ENCODE measurements at places on chromosomes 4 and X.

GRCh38 chr4:13285336-13285735, 198.8 kb downstream of the RAB28 start:
- no peak for DNase-seq

- no peak for DNase-seq
Measured at GRCh38 chr4:152195888-152196287, 340.0 kb downstream of the FBXW7 start.

- DNase-seq: no peak
Measured at GRCh38 chr4:170083541-170083940, 6.2 kb downstream of the AADAT start.

DNA sequence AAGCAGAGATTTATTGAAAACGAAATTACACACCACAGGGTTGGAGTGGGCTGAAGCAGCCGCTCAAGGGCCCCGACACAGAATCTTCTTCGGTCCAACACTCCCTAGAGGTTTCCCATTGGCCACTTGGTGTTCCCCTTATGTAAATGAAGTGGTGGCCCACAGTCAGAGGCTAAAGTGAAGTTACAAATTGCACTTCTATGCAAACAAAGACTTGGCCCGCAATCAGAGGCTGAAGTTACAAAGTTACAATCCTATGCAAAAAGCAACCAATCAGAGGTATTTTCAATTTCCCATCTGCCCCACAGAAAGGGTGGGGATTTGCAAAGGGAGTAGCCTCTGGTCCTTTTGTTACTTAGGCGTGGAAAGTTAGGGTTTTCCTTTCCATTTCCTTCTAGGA, 35.7 kb upstream of the SLC25A43 start:
- no peak for DNase-seq

DNA sequence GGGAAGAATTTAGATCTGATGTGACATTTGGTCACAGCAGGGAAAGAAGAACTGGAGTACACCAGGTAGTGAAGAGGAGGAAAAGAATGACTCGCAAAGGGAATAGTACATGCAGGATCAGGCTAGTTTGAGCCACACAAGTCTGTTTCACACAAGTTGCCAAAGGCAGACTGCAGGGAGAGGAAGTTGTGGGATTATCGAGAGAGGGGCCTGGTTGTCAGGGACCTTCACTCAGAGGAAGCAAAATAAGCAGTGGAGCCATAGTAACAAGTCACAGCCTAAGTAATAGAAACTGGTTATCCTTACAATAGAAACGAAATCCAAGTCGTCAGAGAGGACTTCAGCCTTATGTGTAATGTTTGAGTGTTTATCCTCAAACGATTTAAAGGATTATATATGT, 316.7 kb upstream of the HTR2C start:
- DNase-seq: no peak

DNA sequence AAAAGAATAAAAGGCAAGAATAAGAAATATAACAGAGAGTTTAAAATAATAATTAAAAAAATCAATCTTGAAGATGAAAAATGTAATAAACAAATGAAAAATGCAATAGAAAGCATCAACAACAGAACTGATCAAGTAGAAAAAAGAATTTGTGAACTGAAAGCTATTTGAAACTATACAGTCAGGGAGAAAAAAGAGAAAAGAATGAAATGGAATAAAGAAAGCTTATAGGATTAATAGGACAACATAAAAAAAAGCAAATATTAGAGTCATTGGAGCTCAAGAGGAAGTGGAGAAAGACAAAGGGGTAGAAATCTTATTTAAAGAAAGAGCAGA, 126.8 kb upstream of the RPL34 start:
- no peak for DNase-seq

- DNase-seq: peak; percentile 71
Measured at GRCh38 chr4:121217351-121217750, 53.2 kb upstream of the TNIP3 start.

- DNase-seq: no peak
Measured at GRCh38 chr4:31356839-31357238, 636.7 kb downstream of the PCDH7 start.

DNA sequence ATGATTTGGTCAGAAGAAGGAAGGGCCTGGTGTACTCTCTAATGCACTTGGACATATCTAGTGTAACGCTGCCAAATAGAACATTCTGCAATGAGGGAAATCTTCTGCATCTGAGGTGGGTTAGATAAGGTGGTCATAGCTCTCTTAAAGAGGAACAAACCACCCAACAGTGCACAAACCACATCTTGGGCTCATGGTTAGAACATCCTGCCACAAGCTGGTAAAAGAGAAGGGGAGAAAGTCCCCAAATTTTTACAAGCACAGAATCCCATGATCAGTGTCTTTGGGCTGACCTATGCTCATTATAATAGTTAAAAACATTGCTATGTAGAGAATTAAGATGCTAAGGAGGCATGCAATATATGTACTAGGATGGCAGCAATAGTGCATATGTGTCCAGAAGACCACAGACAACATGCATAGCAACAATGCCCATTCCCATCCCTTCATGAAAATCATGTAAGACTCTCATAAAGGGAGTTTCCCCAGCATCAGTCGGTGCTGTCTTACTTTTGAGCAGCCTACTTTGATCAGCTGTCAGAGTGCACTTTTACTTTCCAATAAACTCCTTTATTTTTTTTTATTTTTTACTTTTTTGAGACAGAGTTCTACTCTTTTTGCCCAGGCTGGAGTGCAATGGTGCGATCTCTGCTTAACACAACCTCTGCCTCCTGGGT, 99.7 kb upstream of the SLC7A11 start:
- no peak for DNase-seq

- DNase-seq: no peak
Measured at GRCh38 chr4:44791831-44792230, 65.5 kb upstream of the GNPDA2 start.

DNA sequence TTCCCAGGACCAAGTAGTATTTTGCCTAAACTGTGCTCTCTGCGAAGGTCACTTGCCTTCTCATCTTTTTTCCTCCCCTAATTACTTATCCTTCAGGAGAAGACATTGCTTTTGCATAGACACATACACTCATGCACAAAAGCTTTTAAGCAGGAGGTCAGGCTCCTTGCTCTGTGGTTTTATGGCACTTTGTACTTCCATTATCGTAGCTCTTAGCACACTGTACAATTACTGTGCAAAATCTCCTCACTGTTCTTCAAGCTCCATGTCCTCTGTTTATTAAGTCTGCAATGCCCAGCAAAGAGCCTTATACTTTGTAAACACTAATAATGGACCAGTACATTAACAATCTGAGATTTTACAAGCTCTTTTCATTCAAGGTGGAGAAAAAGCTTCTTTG, 188.4 kb upstream of the GNPDA2 start:
- no peak for DNase-seq

- peak; percentile 41 for DNase-seq
Measured at GRCh38 chr4:99968330-99968729, 18.3 kb upstream of the H2AZ1 start.

DNA sequence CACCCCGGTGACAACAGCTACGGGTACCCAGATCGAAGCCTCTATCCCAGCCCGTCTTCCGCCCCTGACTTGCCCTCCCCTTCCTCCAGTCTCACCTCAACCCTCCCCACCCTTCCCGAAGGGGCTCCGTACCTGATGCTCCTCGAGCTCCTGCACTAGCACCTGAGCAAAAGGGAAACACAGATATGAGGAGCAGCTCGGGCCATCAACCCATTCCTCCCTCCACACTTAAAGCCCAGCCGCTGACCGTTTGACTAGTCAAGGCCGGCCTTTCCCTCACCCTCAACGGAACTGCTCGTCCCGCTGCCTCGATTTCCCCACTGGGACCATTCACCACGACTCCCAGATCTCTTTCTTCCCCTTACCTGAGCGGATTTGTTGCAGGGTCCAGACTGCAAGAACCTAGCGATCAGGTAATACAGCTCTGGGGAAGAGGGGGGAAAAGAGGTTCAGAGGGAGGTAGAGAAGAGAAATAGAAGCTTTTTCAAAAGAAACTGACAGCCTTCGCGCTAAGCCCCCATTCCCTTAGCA, 731 bp downstream of the BRWD3 start:
- no peak for DNase-seq

GRCh38 chr4:169167957-169168858, 102.5 kb downstream of the SH3RF1 start:
- DNase-seq: no peak

DNA sequence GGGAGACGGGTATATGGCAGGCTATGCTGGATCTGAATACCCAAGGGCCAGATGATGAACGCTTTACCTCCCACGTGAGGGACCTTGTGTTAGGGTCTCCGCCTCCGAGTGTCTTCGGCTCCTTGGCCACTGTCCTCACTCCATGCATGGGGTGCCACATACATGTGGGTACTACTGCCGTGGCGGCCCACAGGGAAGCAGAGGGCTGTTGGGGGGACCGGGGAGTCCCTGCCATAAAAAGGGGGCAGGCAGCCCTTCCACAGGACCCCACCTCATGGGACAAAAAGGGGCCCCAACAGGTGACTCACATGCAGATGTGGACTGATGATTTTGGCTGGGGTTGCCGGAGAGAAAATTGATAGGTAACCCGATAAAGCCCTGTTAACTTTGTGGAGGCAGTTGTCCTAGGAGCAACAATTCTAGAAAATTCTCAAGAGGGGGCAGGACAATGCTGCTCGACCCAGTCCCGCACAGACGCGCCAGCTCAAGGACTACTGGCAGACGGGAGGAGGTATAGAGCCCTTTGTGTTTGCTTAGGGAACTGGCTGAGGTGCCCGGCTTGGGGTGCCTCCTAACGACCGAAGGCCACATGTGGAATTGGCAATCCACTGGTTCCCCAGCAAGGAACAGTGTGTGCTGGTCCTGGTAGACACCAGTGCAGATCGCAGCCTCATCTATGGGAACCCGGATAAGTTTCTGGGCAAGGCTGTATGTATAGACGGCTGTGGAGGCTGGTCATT, 695.7 kb upstream of the AGA start:
- no peak for DNase-seq

DNA sequence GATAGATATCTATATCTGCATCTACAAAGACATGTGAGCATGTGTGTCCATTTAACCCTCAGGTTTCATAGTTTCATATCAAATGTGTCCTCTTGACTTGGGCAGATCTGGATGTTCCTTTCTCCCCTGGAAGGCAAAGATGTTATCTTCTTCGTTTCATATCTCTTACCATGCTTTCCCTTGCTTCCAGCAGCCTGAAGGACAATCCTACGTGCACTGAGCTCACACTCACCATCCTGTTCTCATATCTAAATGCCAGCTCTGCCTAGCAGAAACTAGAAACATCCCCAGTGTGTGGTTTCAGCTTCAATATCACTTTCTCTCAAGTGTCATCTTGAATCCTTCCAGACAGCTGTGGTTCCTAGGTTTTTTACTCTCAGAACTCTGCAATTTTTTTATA, 66.2 kb downstream of the ZAR1 start:
- DNase-seq: no peak

- DNase-seq: no peak
Measured at GRCh38 chr4:177740563-177740962, 298.3 kb upstream of the AGA start.

- peak; percentile 56 for DNase-seq
Measured at GRCh38 chr4:124936427-124936826, 223.9 kb upstream of the ANKRD50 start.

- peak; percentile 29 for DNase-seq
Measured at GRCh38 chrX:150219374-150220185, 143.5 kb upstream of the MAMLD1 start.

DNA sequence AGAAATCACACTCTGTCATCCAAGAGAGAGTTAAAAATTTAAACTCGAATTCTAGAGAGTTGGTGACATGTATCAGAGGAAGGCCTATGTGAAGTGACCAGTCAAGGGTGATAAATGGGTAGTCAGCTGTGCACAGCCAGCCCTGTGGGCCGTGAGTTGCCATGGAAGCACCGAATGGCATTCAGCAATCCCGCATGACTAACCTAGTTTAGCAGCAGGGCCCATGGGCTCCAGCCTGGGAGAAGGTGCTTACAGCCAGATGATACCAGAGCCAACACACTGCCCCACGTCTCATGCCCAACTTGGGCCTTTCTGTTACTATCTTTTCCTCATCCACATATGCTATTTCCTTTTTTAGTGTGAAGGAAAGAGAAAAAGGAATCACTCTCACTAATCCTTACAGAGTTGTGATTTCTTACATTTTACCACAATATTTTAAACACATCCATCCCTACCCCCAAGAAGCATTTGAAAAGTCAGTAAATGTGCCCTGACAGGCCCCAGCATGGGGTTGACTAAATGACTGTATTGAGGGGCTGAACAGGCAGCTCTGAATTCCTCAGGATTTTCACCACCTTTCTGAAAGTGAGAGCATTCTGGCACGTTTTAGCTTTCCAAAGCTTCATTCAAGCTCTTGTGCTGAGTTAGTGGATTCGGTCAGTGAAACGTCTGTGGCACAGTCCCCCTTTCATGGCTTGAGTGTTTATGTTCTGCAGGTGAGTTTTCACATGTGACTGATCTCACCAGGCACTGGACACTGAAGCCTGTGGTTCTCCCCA, 104.2 kb downstream of the AFF1 start:
- DNase-seq: peak; percentile 85

DNA sequence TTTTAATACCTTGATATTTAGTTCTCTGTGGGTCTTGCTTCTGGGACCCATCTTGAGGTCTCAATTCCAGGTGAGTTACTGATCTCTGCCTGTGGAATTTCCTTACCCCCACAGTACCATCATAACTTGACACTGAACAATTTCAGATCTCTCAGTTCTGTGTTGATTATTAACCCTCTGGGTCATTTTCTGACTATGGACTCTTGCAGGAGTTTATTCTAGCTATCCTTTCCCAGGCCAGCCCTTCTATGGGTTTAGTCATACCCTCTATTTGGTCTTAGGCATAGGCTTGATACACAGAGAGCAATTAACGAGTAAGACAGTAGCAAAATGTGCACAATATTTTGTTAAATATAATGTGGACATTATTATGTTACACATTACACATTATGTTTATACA, 3.7 kb upstream of the SPARCL1 start:
- DNase-seq: no peak

GRCh38 chr4:71009890-71010588, 16.6 kb downstream of the DCK start:
- peak; percentile 19 for DNase-seq

GRCh38 chr4:121199742-121200561, 35.8 kb upstream of the TNIP3 start:
- no peak for DNase-seq

GRCh38 chr4:23149815-23150214, 457.1 kb downstream of the GBA3 start:
- DNase-seq: no peak

GRCh38 chr4:182843808-182844325, 73.3 kb downstream of the DCTD start:
- DNase-seq: no peak

Measured in GM04504 (cell line).